T-cell (primary cell): ENCODE measurements at places on chromosomes 11 and 22. TPM values are rescaled to one million over a fixed set of nuclear protein-coding genes. Genes with fewer than 3 reads are reported as not detected.

The SLC22A9 gene
- total RNA-seq, result not detected

The MEI1 gene
- total RNA-seq, result 83.4 TPM

GRCh38 chr22:50577697-50577986 lies 585 bp downstream of the CPT1B start:
- H3K4me1 ChIP-seq, result peaks cover 4% of the 10 kb centered on the region
- no peaks in the 10 kb centered on the region for H3K27me3 ChIP-seq
- DNase-seq, result no peak
- H3K36me3 ChIP-seq, result peaks cover 12% of the 10 kb centered on the region
- no peak overlapping the region for H3K4me3 ChIP-seq

The OLFML1 gene
- 0.16 TPM for total RNA-seq

GRCh38 chr22:37097346-37097745 lies 12.2 kb downstream of the TMPRSS6 start:
- no peaks in the 10 kb centered on the region for H3K36me3 ChIP-seq
- no peaks in the 10 kb centered on the region for H3K4me1 ChIP-seq
- H3K27me3 ChIP-seq, result no peaks in the 10 kb centered on the region
- H3K27ac ChIP-seq, result no peak overlapping the region

- no peaks in the 10 kb centered on the region for H3K36me3 ChIP-seq
- peaks cover 8% of the 10 kb centered on the region for H3K4me1 ChIP-seq
- H3K27ac ChIP-seq, result peak overlapping the region; percentile 58
- no peak for DNase-seq
These were observed 371 bp downstream of the SMCO4 start for GRCh38 chr11:93542811-93543229.

GRCh38 chr11:14454861-14455632 lies 44.6 kb downstream of the COPB1 start:
- no peak overlapping the region for H3K27ac ChIP-seq
- no peaks in the 10 kb centered on the region for H3K27me3 ChIP-seq
- H3K4me1 ChIP-seq, result no peaks in the 10 kb centered on the region
- no peak for DNase-seq
- peaks cover 41% of the 10 kb centered on the region for H3K36me3 ChIP-seq
- no peak overlapping the region for H3K4me3 ChIP-seq

The RPS19BP1 gene
- 42.4 TPM for total RNA-seq

The C11orf21 gene
- total RNA-seq, result 133 TPM

The LDHA gene
- total RNA-seq, result 132 TPM

DNA sequence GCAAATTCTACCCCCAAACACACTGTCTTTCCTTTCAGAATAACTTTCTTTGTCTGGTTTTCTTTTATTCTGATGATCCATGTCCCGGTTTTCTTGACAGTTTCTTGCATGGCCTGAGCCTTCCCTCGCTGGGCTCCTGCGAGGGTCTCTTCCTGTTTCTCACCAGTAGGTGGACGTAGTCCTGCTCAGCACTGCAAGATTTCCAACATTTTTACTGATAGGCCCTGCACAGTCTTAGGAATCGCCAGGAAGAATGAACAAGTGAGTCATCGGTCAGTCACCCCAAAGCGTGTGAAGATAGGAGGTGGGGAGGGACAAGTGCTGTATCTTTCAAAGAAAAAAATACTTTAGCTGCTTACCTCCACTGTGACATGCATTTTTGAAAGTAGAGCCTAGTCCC lies 16.9 kb upstream of the KIRREL3 start:
- H3K4me1 ChIP-seq, result no peaks in the 10 kb centered on the region
- H3K27ac ChIP-seq, result no peak overlapping the region
- H3K4me3 ChIP-seq, result no peak overlapping the region
- H3K27me3 ChIP-seq, result peaks cover 6% of the 10 kb centered on the region
- no peaks in the 10 kb centered on the region for H3K36me3 ChIP-seq

The SUSD2 gene
- 1.3 TPM for total RNA-seq

The MS4A15 gene
- not detected for total RNA-seq

The SCARF2 gene
- total RNA-seq, result 3.1 TPM

The ARHGEF17 gene
- 1.0 TPM for total RNA-seq

The TMEM45B gene
- total RNA-seq, result 3.7 TPM

- H3K4me1 ChIP-seq, result peaks cover 46% of the 10 kb centered on the region
- no peak for DNase-seq
- H3K4me3 ChIP-seq, result no peak overlapping the region
- H3K27me3 ChIP-seq, result no peaks in the 10 kb centered on the region
- no peaks in the 10 kb centered on the region for H3K36me3 ChIP-seq
These were observed 11.9 kb upstream of the SYTL2 start for GRCh38 chr11:85822814-85823213.

DNA sequence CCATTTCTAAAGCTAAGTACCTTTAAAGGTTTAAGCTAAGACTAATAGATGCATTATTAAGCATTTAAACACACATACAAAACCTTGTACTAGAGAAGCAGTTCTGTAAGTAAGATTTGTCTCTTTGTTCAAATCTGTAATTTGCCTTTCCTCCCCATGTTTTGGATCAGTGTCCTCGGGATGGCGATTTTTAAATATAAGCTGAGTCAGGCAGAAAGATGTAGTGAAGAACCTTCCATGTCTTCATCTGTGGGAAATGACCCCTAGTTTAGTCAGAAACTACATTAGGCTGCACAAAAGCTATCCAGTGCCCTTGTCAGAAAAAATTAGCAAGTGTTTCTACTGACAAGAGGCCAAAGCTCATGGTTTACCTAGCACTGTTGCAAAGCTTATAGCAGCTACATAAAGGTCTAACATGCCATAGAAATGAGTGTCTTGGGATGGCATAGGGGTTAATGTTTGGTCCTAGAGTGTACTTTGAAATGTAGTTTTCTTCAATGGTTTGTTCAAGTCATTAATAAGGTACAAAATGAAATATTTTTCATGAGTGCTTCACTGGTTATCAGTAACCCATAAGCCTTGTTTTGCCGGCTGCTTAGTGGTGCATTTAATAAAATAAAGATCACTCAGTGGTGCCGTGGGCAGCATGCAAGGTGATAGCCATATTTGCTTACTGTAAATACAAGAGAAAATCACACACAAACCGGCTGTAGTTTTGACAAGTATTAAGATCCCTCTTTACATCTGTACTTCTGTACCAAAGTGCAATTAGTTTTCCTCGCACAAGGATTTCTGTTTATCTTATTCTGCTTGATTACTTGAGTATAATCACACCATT lies 139.8 kb downstream of the ELP4 start:
- H3K27me3 ChIP-seq, result no peaks in the 10 kb centered on the region
- no peak for DNase-seq
- peaks cover 5% of the 10 kb centered on the region for H3K36me3 ChIP-seq
- H3K27ac ChIP-seq, result no peak overlapping the region
- H3K4me1 ChIP-seq, result no peaks in the 10 kb centered on the region
- no peak overlapping the region for H3K4me3 ChIP-seq

DNA sequence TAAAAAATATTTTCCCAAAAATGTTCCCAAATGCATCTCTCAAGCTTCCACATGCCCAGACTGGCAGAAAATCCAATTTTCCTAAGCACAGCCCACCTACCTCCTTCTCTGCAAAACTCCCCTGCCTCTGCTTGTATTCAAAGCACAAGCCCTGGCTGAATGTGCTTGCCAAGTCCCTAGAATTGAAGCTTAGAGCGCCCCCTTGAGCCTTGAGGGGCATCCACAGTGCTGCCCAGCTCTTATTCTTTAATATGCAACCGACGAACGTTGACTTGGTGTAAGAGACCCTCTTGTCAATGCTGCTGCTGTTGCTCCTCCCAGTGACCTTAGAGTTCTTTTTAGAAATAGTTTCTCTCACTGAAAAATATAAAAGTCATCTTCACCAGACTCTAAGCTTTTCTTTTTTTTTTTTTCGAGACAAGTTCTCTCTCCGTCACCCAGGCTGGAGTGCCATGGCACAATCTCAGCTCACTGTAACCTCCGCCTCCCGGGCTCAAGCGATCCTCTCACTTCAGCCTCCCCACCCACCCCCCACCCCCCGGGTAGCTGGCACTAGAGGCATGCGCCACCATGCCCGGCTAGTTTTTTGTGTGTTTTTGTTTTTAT lies 63.5 kb upstream of the CAPRIN1 start:
- no peak overlapping the region for H3K4me3 ChIP-seq
- H3K27me3 ChIP-seq, result no peaks in the 10 kb centered on the region
- DNase-seq, result peak; percentile 72
- H3K27ac ChIP-seq, result no peak overlapping the region

DNA sequence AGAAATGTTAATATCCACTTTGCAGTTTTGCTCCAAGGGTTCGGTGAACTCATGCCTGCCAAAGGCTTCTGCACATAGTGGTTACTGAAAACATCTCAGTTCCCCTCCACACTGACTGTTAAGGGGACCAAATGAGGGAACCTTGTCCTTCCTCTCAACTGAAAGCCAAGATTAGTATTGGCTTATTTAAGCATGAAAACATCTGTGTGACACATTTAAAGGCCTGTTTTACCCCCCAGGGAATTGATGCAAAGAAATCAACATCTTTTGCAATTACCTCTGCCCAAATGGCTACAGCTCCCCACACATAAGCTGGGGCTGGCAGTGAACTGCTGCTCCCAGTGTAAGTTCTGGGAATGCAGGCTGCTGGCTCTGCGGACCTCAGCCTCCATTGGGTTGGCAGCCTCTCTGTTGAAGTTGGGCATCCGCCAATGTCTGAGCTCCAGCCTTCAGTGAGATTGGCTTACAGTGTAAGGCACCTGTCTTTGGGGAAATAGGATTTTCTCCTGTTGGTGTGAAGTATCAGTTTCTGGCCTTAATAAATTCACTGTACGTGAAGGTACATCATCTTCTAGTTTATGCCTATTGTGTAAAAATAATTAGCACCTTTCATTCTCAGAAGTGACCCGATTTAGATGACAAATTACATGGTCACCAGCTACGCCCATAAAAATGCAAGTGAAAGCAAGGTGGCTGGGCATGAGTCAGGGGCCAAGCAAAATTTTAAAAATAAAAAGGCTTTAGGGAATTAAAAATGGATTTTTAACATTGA lies 213.4 kb upstream of the SYN3 start:
- no peak overlapping the region for H3K27ac ChIP-seq
- DNase-seq, result no peak
